Stimulated activated CD8-positive, alpha-beta memory T cell treated with anti-CD3 and anti-CD28 coated beads, Interleukin-7, amount 100 ng/mL, for 1 hour (primary cell): ENCODE measurements at places on chromosomes 4 and X.

- no peak for DNase-seq
Observed at GRCh38 chr4:25098964-25099891, 61.0 kb downstream of the SEPSECS start.

- DNase-seq: no peak
Observed at GRCh38 chrX:120795301-120795700, 80.4 kb downstream of the CT47B1 start.

- no peak for DNase-seq
Observed at GRCh38 chr4:143773998-143774895, 73.8 kb upstream of the FREM3 start.

DNA sequence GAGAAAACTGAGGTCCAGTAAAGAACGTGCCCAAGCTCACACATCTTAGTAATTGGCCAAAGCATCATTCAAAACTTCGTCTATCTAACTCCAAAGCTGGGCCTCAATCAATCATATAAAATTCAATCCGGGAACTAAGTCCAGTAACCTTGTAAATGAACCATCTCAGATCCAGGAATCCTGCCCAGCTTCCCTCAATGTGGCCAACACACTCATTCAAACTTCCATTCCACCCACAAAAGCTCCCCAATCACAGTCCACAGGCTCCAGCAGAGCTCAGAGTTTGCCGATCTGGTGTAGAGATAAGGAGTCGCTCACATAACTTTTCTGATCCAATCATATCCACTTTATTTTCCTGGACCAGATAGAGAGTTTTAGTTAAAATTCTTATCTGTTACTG, 144.8 kb downstream of the SPATA18 start:
- no peak for DNase-seq

DNA sequence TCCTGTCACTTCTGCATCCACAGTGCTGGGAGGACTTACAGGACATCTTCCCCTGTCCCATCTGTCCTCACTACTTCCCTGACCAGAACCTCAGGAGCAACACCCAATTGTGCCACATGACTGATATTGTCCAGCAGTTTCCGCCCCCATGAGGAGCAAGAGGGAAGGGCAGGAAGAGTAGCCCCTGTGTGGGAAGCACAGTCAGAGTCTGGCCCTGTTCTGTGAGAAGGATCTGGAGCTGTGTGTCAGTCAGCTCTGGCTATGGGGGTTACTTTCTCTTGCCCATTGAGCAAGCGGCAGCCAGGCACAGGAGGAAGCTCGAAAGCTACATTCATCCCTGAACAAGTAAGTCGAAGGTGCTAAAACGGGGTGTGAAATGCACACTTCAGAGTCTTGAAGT, 14.8 kb upstream of the TRIM60 start:
- DNase-seq: no peak

- DNase-seq: no peak
Observed at GRCh38 chr4:168220893-168221292, 97.7 kb downstream of the DDX60 start.
